ENCODE measurements at places on chromosomes 11 and 22.
A peak's percentile ranks its signal among the peaks of the same experiment; 100 is the strongest.

DNA sequence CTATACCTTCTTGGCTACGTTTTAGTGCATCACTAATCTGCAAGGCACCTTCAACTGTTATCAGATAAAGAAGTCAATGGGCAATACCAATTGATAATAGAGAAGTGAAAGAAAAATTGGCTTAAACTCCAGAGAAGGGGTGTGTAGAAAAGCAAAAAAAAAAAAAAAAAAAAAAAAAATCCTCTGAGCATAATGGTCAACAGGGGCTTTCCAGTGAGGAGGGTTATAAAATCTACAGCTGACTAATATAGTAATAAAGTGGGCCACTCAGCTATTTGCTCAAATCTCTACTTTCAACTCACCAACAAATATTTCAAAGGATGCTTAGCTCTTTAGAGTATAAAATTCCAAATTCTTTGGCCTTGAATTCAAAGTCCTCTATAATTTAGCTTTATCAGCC lies 77.8 kb downstream of the APOL5 start:
- DNase-seq: no peak

DNA sequence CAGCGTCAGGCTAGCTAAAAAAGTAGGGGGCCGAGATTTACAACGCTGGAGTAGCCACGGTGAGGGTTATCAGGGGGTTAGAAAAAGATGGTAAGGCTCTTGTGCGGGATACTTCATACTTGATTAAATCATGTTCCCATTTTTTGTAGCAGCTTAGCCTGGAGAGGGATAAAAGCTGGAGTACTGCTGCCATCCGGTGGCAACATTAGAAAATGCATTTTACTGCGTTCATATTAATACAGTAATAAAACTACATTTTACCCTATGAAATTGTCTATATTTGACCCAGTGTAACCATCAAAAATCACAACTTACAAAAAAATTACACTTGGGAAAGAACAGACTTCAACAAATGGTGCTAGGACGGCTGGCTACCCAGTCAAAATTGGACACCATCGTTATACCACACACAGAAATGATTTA lies 17.3 kb downstream of the RPUSD4 start:
- peak; percentile 44 for DNase-seq

DNA sequence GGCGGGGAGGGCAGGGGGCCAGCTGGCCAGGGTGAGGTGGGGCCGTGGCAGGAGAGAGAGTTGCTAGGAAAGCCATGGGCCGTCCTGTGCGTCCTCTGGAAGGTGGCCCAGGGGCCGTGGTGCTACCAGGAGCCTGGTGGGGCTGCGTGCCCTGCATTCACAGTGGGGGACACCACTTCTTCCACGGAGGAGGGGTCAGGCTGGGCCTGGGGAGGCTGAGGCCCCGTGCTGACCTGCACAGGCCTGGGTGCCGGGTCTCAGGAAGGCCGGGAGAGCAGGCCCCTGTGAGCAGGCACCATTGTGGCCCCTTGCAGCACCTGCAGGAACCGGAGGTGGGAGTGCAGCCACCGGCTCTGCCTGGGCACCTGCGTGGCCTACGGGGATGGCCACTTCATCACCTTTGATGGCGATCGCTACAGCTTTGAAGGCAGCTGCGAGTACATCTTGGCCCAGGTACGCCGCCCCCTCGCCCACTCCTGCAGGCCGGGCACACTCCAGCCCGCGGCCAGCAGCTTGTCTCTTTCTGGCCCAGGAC lies 12.0 kb downstream of the MUC5B start:
- no peak for DNase-seq

DNA sequence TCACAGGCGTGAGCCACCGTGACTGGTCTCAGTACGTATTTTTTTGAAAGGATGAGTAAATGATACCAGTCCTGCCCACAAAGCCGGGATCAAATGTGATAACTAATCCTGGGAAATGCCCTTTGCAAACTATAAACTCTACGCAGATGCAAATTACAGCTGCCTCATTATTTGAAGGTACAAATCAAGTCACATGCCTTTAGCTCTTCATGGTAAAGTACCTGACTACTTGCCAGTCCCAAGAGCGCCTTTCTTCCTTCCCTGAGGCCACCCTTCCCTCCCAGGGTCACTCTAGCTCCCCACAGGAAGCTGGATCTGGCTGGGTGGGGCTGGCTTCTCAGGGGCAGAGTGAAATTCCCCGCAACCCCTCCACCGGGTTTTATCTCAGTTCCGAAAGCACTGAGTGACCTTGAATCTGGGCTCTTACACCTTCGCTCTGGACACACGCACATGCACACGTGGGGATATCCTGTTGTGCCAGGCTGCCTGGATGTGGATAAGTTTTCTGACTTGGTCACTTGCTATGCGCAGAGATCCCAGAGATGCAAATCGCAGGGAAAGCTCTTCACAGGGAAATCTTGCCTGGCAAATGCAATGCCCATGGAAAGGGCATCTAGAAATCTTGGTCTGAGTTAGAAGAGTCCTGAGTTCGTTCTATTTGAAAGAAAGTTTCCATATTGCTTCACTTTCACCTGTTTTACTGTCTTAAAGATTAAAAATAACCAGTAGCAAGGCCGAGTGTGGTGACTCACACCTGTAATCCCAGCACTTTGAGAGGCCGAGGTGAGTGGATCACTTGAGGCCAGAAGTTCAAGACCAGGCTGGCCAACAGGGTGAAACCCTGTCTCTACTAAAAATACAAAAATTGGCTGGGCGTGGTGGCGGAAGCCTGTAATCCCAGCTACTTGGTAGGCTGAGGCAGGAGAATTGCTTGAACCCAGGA lies 8.5 kb downstream of the A4GALT start:
- DNase-seq: no peak

DNA sequence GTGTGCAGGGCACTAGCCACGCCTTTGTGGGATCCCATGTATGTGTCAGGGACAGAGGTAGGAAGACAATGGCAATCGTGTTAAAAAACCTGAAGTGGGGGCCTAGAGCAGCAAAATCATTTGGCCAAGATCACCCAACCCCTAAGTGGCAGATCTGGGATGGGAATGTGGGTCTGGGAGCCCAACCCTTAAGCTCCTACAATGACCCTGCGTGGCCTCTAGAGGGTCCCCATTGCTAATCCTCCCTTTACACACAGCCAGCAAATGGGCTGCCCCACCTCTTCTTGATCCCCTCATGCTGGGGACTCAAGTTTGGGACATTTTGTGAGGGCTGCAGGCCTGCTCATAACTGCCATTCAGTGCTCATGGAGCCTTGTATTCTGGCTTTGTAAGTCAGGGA lies 73.2 kb upstream of the SUSD2 start:
- DNase-seq: no peak

DNA sequence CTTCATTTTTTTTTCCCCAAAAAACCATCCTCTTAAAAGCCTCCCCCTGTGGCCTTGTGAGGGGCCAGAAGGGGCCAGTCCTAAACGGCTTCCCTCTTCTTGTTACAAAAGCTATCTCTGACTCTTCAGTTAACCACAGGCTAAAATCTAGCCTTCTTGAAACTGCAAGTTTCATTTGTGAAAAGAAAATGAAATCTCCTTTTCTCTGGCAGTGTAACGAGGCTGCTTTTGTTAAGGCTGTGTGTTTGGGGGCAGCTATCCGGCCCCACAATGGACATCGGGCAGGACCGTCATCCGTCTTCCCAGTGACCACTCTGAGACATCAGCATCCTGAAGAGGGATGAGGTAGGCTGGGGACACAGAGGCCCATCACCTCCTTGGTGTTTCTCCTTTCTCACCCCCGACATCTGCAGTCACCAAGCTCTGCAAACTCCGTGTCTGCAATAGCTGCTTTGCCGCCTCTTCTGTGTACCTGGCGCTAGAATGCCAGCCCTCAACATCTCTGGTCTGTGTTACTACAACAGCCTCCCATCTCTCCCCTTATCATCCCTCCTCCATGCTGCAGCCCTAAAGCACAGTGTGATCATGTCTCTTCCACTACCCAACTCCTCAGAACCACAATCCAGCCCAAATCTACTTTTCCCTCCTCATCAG lies 94.0 kb downstream of the RCN1 start:
- DNase-seq: no peak

GRCh38 chr11:76321820-76322524 lies 59.0 kb downstream of the THAP12 start:
- DNase-seq: no peak

DNA sequence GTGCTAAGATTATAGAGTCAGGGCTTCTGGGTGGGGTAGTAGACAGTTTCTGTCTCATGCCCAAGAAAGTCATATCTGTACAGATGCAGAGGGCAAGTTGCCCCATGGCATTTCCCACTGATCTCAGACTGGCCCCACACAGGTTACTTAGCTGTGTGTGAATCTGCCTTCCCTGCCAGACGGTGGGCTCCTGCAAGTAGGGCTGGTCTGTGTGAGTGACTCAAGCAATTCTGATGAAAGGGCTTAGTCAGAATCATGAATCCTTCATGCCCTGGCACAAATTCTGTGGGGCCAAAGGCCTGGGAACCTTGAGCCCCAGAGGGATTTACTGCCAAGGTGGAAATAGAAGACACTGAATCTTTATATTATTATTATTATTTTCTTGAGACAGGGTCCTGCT lies 30.4 kb downstream of the USH1C start:
- no peak for DNase-seq

- DNase-seq: no peak
These were observed 81.9 kb upstream of the HEPHL1 start for GRCh38 chr11:93939084-93939760.

DNA sequence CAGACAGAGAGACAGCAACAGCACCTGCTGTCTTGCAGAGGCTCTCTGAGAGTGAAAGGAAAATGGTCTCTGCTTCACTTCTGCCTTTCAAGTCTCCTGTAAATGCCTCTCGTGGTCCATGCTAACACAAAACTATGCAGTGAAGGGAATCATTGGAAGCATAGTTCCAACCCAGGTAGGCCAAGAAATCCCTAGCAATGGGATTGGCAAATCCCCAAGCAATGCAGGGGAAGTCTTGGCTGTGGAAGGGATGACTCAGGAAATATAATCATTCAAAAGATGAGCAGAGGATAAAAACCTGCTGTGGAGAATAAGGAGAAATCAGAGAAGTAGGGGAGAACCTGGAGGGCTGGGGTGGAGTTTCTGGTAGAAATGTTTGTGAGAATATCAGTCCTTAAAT lies 216.1 kb upstream of the ZBED5 start:
- no peak for DNase-seq

GRCh38 chr11:85346484-85346883 lies 280.7 kb downstream of the DLG2 start:
- no peak for DNase-seq

DNA sequence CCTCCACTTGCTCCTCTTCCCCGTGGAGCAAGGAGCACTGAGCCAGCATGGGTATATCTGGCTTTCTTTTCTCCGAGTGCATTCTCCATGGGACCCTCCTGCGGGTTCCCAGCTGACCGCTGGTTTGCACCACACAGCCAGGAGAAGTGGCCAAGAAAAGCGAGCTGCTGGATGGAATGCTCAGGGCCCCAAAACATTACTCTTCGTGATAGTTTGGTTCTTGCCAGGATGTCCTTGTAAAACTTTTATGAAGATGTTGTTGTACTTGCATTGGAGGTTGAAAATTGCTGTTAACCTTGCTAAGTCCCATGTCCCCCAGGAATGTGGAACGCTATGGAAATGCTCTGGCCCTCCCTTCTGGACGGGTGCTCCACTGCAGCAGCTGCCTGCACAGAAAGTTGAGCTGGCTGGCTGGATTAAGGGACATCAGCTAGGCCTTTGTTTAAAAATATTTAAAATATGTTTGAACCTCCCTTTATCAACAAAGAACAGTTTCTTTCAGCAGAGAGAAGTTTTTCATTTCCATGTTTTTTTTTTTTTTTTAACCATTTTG lies 68.7 kb downstream of the ZNRF3 start:
- no peak for DNase-seq

- no peak for DNase-seq
These were observed 28.0 kb downstream of the OR8D1 start for GRCh38 chr11:124285610-124286344.

- no peak for DNase-seq
These were observed 43.3 kb downstream of the CYB5R2 start for GRCh38 chr11:7630002-7630401.

DNA sequence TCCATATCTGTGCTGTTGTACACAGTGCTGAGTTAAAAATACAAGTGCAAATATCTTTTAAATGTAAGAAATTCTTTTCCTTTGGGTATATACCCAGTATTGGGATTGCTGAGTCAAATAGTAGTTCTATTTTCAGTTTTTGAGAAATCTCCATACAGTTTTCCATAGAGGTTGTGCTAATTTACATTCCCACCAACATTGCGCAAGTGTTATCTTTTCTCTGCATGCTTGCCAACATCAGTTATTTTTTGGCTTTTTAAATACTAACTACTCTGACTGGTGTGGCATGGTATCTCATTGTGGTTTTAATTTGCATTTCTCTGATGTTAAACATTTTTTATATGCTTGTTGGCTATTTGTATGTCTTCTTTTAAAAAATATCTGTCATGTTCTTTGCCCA lies 6.5 kb downstream of the OR52E8 start:
- DNase-seq: no peak

DNA sequence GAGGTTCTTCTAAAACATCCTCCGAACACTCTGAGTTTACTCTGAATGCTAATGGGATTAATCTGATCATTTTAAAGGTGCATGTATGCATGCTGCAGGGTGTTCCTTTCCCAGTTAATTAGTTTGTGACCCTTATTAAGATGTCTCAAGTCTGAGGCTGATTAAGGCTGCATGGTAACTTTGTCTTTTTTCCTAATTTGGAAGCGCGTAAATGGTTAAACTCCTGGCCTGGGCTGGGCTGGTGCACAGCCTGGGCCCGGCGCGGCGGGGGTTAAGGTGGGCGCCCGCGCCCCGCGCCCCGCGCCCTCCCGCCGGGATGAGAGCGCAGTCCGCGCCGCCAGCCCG lies 539.7 kb downstream of the NTM start:
- no peak for DNase-seq

- no peak for DNase-seq
These were observed 229.0 kb upstream of the ZC3H12C start for GRCh38 chr11:109864151-109864661.

DNA sequence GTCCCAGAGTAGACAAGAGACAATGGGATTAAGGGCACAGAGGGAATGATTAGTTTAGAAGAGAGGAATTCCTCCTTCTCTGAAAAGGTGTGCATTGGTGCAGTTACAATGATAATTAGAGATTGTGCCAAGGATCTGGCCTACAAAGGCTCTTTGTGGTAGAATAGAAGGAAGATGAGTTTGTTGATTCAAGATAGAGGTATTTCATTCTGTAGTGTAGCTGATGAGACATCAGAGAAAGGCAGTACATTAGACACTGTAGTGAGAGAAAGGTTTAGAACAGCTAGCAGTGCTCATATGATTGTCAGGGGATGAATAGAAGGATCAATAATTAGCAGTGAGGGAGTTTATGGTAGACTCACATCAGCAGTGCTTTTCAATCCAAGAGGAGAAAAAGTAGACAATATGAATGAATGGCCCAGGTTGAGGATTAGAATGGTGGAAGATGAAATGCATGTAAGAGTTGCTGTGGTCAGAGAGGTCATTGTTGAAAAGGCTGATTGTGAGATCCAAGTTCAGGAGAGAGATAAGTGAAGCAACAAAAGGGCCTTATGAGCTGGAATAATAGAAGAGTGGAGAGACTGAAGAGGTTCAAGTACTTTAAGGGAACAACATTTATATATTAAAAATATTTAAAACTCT lies 28.9 kb downstream of the SIK2 start:
- no peak for DNase-seq
